ENCODE measurements at places on chromosomes 5 and 9.

- no peak for DNase-seq
These were observed 46.0 kb downstream of the SHB start for GRCh38 chr9:38022995-38023394.

GRCh38 chr5:178553517-178553916 is 36.7 kb downstream of the COL23A1 start:
- no peak for DNase-seq

DNA sequence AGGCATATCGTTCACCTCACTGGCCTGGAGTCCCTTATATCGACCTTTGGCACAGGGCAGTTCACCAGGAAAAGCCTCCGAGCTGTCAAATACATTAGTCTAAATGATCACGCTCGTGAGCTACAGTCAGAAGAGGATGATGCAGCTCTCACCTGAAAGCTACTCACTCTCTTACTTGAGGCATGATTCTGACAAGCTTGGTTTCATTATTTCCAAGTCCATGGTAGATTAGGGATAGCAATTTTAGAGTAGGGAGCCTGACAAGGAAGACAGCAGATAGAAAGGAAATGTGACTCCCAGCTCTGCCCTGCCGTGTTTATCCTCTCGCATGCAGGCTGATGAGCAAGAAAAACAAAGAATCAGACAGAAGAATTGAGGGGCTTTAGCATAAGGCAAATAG is 98.0 kb upstream of the MAP1B start:
- DNase-seq = no peak

GRCh38 chr5:90813392-90813791 is 254.8 kb downstream of the ADGRV1 start:
- no peak for DNase-seq

DNA sequence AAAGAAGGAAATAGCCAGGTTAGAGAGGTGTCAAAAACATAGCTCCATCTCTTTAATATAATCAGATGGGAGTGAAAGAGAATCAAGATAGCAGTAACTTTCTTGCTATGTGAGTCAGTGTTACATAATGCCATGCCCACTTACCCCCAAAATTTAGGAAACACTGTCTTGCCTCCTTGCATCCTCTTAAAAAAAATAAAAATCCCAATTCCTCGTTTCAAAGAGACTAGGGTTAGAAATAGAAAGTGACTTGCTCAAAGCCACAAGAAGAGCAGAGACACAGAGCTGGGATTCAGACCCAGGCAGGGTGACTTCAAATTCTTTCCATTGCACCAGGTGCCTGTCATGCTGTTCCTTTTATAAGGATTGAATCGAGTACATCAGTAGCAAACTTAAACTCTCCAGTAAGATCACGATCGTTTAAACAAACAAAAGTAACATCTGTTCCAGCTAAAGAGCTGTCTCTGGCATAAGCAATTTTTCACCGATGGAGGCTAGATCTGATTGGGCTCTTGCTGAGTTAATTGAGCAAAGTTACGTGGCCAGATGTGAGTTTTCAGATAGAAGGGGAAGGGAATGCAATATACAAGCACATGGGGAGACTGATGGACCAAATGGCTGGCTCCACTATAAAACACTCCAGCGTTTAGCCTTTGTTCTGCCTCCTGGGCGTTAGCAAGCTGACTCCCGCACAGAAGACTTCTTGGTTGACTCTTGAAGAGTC is 176.9 kb downstream of the PALM2AKAP2 start:
- no peak for DNase-seq

GRCh38 chr5:159409801-159410200 is 79.5 kb upstream of the IL12B start:
- no peak for DNase-seq

GRCh38 chr9:131880833-131881583 is 141.1 kb upstream of the RAPGEF1 start:
- DNase-seq = no peak

GRCh38 chr5:53971131-53971530 is 339.2 kb downstream of the ARL15 start:
- no peak for DNase-seq

DNA sequence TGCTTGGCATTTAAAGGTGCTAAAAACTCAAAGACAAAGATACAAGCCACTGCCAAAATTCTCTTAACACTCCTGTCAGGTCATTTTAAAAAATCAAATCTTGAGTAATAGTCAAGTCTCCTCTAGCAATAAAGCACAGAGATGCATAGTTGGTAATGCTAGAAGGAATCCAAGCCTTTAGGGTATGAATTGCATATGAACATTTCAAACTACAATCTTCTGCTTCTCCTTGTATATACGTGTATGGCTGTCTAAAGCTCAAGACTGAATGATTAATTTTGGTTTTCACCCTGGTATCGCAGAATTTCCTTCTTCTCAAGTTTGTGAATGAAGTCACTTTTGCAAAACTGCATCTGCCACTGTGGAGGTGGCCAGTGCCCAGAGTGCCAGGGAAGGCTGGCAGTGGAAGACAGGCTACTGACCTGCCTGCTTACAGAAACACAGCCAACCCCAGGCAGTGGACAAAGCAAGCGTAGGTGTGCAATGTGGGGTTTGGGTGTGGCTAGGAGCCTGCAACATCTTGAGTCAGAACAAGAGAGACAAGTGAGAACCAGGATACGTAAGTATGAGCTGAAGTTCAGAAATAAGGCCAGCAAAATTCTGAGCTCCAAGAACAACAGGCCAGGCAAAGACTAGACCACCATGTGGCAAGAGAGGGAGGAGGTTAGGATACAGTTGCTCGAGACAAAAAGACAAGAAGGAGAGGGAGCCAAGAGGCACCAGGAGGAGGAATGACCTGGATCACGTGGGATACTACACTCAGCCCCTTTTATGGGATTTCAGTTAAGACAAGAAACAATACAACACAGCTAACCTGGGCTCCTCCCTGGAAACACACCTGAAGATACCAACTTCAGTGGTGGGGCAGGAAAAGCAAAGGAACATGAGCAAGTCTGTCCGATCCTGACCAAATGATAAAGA is 22.6 kb downstream of the MYO10 start:
- DNase-seq = no peak

- no peak for DNase-seq
These were observed 26.1 kb upstream of the IL7R start for GRCh38 chr5:35830587-35830986.

DNA sequence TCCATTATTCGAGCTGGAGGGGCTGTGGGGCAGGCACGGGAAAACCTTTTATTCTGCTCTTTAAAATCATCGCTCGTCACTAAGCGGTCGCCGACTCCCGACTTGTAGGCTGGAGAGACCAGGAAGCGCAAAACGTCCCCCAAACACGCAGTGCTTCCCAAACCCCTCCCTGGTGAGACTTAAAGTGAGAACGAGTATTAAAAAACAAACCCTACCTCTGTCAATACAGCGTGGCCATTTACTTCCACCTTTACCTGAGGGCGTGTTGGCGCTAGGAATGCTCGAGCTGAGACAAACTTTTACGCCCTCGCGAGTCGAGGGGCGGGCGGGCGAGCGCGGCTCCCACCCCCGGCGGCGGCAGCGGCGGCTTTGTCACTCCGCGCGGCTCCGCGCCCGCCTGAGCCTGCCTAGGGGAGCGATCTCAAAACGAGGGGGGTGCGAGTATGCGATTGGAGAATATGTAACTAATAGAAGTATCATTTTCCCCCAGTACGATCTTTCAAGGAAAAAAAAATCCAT is at the start of gene NR2F1-AS1:
TSS of gene NR2F1-AS1 (minus strand) at position 293 of the 519 bp plus-strand sequence.
- no peak for DNase-seq

DNA sequence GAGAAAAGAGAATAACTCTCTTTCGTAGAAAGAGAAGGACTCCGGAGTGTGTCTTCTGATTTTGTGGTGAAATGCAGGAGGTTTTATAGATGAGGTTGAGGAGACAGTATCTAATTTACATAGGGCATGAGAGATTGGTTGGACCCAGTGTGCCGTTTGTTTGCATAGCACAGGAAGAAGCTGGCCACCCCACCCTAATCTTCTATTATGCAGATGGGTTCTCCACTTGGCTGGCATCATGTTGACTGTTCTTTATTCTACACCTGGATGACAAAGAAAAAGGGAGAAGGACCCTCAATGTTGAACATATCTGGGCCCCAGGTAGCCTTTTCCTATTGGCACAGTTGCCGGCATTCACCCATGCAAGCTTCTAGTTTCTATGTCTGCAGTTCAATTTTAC is 23.2 kb upstream of the MINAR2 start:
- no peak for DNase-seq

GRCh38 chr5:136106351-136107031 is 26.2 kb upstream of the SMAD5 start:
- no peak for DNase-seq

- no peak for DNase-seq
These were observed 2.6 kb downstream of the RNF44 start for GRCh38 chr5:176534640-176535039.

GRCh38 chr5:156758011-156758791 is 91.9 kb upstream of the PPP1R2B start:
- DNase-seq = no peak

- no peak for DNase-seq
These were observed 83.8 kb upstream of the FREM1 start for GRCh38 chr9:14993901-14994554.

DNA sequence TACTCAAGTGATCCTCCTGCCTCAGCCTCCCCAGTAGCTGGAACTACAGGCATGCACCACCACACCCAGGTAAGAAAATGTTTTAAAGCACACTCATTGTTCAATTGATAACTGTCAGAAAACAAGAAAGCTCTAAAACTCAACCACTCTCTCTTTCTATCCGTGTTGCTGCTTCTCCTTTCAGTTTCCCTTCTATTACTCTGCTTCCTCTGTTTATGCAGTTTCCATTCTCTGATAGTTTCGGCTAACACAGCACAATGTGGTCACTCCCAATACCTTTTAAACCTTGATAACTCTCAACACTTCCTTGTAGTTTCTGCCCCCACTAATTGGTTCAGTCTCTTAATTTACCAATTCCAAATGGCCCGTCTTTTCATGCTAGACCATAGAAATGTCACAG is 59.2 kb upstream of the NR4A3 start:
- no peak for DNase-seq

DNA sequence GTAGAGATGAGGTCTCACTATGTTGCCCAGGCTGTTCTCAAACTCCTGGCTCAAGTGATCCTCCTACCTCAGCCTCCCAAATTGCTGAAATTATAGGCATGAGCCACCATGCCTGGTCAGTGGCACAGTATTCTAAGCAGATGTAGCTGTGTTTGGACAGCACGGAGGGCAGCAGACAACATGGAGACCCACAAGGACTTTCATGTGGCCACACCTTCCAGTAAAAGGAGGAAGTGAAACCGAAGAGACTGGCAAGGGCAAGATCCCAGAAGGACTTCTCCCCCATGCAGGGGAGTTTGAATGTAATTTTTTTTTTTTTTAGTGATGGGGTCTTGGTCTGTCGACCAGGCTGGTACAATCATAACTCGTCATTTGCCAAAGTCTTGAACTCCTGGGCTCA is 172.2 kb downstream of the TRPM3 start:
- DNase-seq = no peak

DNA sequence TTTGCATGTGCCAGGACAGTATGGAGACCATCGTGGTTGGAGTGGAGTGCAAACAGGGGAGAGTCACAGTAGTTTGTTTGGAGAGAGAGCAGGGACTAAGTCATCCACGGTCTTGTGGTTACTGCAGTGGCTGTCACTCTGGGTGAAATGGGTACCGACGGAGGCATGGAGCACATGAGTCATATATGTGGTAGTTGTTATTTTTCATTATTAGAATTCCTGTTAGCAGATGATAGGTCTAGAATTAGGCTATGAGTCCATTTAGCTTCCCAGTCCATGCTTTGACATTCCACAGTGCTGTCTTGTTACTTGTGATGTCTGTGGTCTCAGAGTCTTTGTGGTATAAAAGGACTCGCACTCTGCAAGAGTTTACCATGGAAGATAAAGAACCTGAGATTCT is 303.9 kb downstream of the DMRT2 start:
- no peak for DNase-seq

DNA sequence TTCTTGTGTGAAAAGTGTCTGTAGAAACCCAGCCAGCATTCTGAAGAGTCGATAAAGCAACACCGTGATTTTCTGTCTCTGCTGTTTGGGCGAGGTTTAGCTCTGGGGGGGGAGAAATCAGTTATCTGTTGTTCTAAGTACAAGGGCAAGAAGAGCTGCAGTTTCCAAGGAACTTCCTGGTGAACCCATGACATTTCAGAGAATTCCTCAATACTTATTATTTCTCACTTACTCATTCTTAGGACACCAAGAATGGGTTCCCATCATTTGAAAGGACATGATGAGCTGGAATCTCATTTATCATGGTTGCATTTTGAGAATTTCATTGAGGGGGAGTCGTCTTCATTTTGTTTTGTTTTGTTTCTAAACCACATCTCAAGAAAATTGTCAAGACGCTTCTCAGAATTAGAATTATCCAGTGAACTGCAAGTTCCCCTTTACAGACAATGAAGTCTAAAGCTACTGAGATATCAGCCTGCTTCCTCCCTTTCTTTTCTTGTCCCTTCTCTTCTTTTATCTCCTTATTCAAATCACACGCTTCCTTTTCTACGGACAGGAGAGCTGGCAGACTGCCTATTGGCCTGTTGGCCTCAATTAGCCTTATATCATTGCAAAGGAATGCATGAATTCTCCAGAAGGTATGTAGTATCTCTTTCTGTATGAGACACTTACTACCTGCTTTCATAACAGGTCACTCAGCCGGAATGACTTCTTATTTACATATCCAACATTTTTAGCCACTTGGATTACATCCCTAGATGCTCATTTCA is 53.7 kb downstream of the ZNF462 start:
- DNase-seq = no peak

- no peak for DNase-seq
These were observed 166.4 kb downstream of the FAM170A start for GRCh38 chr5:119795768-119796167.

DNA sequence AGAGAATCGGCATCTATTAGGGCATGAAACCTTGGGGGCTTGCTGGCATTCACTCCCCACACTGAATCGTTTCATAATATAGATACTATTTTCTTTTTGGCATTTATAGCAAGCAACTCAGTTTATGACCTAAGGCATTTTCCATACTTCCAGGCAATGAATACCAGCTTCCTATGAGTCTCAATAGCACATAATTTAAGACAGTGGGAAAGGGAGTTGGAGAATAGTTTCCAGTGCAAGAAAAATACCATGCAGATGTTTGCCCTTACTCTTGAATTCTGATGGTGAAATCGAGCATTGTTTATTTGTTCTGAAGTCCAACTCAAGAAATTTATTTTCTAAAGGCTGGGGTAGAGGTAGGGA is 175.8 kb upstream of the KLF9 start:
- DNase-seq = no peak

GRCh38 chr9:6910032-6910431 is 152.3 kb downstream of the KDM4C start:
- no peak for DNase-seq

DNA sequence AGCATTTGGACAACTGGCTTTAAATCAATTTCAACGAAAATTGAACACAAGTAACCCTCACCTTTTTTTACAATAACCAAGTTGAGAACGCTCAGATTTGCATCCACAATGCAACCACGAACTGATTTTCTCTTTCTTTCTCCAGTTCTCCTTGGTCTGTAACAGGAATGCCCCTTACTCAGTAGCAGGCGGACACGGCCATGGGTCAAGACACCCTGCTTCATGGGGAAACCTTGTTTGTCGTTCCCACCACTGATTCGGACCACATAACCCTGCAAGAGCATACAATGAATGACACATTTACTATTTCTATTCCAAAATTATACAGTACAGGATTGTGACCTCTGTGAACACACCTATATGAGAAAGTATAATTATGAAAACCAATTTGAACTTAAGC is 1.4 kb downstream of the RPS6 start:
- DNase-seq = no peak

- no peak for DNase-seq
These were observed 73.7 kb downstream of the SLC1A3 start for GRCh38 chr5:36680066-36680465.

- no peak for DNase-seq
These were observed 12.1 kb upstream of the BTNL3 start for GRCh38 chr5:180976518-180976917.

- DNase-seq = no peak
These were observed 21.0 kb upstream of the TBCA start for GRCh38 chr5:77797136-77797535.

All from stimulated activated CD8-positive, alpha-beta memory T cell treated with anti-CD3 and anti-CD28 coated beads, Interleukin-4, amount 100 ng/mL, for 1 hour (primary cell).